ENCODE measurements at places on chromosomes 4 and X.

GRCh38 chr4:105637408-105638176, 70.9 kb downstream of the INTS12 start:
- no peak for DNase-seq

DNA sequence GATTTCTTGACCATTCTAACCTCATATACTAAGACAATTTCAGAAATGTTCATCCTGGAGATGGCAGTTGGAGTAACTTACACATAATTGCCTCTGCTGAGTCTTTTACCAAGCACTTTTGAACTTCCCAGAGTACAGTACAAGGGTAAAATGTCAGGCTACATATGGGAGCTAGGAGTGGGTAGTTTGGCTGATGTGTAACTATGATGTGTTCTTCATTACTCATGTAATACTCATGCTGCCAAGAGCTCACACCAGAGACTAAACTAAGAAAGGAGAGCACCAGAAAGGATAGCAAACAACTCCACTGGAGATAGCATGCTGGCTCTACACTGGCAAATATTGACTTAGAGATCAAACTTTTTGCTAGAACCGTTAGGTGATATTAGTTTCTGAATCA, 194.0 kb downstream of the PDGFRA start:
- DNase-seq, result peak; percentile 0

DNA sequence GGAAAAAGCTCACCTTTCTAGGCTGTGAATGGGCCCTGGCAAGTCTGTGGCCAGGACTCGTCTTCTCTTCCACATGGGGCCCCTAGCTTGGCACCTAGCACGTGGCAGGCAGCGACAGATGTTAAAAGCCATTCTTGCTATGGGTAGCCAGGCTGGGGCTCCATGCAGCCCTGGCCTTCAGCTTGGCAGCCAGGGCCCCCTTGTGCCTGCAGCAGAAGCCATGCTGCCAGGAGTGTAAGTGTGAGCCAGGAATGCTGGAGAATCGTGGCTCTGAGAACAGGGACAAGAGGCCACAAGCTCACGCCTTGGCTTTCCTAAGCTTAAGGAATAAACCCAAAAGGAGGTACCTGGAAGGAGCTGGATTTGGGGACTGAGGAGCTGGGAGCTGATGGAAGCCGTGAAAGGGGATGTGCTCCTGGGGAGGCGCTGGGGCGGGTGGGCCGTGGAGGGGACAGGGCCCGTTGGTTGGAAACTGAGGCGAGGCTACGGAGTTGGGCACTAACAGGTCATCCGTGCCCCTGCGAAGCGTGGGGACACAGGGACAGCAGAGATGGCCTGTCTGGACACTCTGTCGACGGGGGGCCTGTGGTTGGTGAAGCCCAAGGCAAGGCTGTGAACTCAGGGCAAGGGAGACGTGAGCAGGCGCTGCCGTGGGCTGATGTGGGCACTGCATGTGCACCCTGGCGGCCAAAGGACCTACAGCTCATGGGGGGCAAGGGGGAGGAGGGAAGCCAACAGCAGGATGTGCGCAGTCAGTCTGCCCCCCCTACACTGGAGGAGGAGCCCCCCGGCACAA, 895 bp upstream of the OPN1LW start:
- DNase-seq, result no peak

DNA sequence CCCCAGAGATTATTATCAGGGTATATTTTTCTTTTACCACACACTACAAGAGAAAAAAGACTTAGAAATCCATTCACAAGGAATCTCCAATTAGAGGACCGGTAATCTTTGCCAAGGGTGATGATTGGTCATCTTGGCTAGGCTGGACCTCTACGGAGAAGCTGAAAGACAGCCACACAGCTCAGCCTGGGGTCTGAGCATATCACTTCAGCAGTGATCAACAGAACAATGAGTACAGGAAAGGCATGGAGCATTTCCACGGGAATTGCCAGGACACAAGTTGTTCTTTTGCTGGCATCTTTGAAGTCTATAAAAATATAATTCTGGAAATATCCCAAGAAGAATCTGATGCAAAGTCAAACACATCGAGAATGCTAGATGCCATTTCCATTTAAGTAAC, 191.5 kb downstream of the TENM3 start:
- DNase-seq, result no peak

DNA sequence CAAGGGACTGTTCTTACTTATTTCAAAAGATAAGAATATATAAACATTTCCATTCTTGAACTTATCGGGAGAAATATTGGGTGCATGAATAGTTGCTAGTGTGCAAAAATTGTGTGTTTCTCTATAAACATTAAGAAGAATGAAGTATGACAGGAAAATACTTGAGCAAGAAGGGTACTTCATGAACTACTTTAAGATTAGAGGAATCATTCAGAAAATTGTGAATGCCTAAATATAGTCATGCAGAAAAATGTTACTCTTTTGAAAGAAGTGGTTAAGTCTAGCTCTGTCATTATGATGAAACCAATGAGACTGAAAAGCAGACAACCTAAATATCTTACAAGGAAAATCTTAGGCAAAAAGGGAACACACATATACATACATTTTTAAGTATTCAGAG, 207.8 kb upstream of the PCDH18 start:
- DNase-seq, result no peak

DNA sequence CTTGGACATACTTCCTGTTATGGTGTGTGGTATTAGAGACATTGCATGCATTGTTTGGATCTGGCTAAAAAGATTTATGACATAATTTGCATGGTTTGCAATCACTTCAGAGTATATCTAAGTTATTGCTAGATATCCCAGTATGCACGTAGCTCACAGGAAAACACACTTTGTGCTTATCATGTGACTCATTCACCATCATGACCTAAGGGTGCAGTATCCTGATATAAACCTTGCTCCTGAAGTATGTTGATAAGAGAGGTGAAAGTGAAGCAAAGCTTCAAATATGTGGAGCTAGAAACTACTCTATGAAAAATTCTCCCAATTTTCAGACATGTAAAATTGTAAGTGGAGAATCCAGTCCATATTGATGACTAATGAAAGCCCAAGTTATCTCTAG, 46.9 kb upstream of the GRXCR1 start:
- no peak for DNase-seq

DNA sequence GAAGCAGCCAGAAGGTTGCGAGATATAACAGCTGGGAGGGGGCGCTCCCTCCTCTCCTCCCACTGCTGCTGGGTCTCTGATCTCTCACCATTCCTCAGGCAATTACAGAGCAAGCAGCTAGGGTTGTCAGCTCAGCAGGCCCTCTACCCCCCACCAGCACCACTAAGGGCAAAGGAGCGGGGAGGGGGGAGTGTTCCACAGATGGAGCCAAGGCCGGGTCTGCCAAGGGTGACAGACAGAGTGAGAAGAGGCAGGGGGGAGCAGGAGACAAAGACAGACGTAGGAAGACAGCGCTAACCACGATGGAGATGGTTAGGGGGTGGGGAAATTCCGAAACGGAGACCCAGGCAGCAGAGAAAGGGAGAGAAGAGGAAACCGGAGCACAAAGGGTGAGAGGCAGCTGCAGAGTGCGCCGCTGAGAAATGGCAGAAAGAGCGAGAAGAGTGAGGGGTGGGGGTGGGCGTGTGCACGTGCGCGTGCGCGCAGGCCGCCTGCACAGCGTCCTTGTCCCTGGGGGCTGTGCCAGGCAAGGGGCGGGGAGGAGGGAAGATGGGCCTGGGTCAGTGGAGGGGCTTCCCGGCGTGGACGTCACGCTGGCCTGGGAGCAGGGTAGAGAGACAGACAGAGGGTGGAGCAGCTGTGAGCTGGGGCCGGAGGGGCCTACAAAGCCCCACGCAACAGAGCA, 6.9 kb downstream of the L1CAM start:
- no peak for DNase-seq

GRCh38 chrX:69195192-69195591, 29.9 kb upstream of the PJA1 start:
- no peak for DNase-seq

GRCh38 chrX:123753656-123754350, 21.0 kb upstream of the THOC2 start:
- no peak for DNase-seq

GRCh38 chrX:20517565-20517964, 250.9 kb upstream of the RPS6KA3 start:
- DNase-seq, result no peak

DNA sequence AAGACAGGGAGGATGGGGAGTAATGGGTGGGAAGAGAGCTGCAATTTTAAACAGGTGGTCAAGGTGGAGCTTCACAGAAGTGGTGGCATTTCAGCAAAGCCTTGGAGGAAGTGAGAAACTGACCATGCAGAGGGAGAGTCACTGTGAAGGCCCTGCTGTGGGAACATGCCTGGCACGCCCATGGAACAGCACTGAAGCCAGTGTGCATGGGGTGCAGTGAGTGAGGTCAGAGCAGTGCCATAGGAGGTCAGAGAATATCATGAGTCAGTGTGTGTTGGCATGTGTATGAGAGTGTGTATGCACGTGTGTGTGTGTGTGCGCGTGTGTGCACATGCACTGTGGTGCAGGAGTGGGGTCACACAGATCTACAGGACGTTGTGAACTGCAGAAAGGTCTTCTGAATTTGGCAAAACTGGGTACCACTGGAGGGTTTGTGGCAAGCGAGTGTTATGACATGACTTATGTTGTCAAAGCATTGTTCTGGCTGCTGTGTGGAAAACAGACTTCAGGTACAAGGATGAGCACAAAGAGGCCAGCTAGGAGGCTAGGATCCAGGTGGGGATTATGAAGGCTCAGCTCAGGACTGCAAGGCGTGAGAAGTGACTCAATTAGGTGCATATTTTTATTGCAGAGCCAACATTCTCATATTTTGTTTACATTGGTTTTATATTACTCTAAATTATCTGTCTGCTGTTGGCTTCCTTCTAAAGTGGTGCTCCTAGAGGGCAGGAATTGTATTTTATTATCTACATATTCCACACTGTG, 34.0 kb downstream of the ZNF827 start:
- DNase-seq, result no peak

- DNase-seq, result no peak
Observed at GRCh38 chrX:75151827-75152592, 4.1 kb downstream of the ABCB7 start.

- DNase-seq, result no peak
Observed at GRCh38 chr4:48321312-48321711, 20.0 kb upstream of the SLAIN2 start.

DNA sequence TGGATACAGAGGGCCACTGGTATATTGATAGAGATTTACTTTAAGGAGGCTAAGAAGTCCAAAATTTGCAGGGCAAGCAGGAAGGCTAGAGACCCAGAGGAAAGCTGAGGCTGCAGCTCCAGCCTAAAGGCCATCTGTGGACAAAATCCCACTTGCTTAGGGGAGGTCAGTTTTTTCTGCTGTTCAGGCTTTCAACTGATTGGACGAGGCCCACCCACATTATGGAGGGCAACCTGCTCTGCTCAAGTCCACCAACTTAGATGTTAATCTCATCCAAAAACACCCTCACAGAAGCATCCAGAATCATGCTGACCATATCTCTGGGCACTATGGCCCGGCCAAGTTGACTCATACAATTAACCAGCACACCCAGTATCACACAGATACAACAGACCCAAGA, 176.3 kb downstream of the EVC2 start:
- DNase-seq, result no peak

GRCh38 chr4:32203340-32203739, 1483.2 kb downstream of the PCDH7 start:
- DNase-seq, result no peak

GRCh38 chr4:139458543-139458942, 4.6 kb downstream of the RAB33B start:
- no peak for DNase-seq

DNA sequence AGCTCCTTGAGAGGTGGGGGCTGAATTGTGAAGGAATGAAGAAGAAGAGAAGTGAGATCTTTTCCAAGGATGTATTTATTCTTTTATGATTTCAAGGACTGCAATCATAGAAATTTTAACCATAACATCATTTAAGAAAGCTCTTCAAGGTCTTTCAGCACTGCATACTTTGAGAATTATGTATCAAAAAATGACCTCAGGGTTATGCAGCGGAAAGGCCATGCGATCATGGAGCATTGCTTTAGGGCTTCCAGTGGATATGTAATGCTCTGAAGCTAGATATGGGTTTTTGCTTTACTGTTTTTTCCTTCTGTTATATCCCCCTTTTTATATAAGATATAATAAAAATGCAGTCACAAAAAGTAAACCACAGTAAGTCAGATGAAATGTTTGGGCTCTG, 38.7 kb downstream of the SGMS2 start:
- no peak for DNase-seq

- no peak for DNase-seq
Observed at GRCh38 chrX:1852082-1852481, 237.2 kb downstream of the ASMT start.

- DNase-seq, result no peak
Observed at GRCh38 chr4:130068072-130068471, 972.1 kb downstream of the C4orf33 start.

DNA sequence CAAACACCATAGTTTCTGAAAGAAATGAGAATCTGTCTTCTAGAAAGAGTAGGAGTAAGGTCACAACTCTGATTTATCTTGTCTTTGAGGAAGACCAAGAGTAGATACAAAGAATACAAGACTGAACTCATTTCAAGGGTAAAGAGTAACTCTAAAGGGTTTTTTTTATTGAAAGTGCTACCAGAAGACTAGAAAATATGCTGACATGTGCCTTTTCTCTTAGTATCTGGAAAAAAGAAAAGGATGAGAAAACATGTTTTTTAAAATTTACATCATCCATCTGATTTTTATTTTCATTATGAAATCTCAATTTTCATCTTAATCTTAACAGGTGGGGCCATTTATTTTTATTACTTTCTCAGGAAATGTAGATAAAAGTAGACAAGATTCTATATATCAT, 43.0 kb downstream of the UNC5C start:
- DNase-seq, result no peak

- no peak for DNase-seq
Observed at GRCh38 chr4:27692158-27692557, 831.5 kb downstream of the STIM2 start.

DNA sequence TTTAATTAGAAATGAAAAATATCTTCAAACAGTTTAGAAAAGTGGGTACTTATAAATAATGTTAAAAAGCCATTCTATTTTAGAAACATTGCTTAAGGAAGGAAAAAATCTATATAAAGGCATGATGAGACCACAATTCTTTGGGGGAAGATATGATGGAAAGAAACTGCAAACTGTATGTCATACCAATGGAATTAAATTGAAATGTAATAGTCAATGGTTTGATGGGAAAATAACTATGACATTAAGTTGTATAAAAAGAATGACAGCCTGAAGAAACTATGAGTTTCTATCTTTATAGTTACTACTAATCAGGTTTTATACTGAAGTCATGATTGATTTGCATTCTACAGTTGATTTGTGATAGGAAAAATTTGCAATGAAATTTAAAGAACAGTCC, 40.3 kb upstream of the CAMK2D start:
- no peak for DNase-seq

GRCh38 chr4:37821953-37822605, 4.4 kb upstream of the PGM2 start:
- no peak for DNase-seq

GRCh38 chr4:25879991-25880651, 17.3 kb upstream of the SEL1L3 start:
- DNase-seq, result no peak

All from keratinocyte (primary cell).